ENCODE measurements at places on chromosomes 12 and 14.

GRCh38 chr12:69240631-69240995, 1.2 kb downstream of the CPSF6 start:
- no peak for DNase-seq

GRCh38 chr12:7395950-7396349, 48.0 kb downstream of the CD163L1 start:
- peak; percentile 50 for DNase-seq

DNA sequence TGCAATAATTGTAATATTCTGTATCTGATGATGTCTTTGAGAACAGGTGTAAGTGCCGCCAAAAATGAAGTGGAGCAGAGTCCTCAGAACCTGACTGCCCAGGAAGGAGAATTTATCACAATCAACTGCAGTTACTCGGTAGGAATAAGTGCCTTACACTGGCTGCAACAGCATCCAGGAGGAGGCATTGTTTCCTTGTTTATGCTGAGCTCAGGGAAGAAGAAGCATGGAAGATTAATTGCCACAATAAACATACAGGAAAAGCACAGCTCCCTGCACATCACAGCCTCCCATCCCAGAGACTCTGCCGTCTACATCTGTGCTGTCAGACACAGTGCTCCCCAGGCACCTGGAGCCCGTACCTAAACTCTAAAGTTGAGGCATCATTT, 268.7 kb downstream of the DAD1 start:
- no peak for DNase-seq

DNA sequence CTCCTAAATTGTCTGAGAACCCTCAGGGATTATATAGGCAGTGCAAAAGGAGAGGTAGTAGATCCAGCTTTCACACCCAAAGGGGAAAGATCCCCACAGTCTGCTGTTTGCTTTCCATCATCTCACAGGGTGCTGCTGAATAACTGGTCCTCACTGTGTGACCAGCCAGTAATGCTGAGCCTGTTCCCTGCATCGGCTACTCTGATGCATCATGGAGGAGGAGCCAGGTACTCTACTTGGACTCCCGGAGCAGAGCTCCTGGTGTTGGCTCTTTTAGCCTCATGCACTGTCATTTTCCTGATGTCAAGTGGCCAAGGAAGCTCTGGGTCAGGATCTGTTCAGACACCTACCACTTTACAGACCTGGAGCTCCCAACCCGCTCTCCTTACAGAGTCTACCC, 127.4 kb upstream of the ATF1 start:
- DNase-seq = no peak

GRCh38 chr12:109968801-109969200, 27.4 kb downstream of the GIT2 start:
- no peak for DNase-seq

DNA sequence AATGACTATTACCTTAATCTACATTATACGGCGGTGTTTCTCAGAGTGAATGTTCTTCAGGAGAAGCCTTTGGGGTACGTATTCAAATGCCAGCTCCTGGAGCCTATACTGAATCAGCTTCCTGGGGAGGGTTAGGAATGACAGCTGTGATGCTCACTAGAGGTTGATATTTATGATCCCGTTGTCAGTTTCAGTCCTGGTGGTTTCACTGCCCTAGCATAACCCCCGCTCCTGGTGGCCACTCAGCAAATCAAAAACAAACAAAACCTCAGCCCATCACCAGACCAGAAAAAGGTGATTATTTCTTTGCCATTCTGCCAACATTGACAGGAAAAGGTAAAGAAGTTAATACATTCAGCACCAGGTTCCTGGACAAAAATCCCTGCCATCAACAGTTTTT, 136.5 kb upstream of the CRY1 start:
- no peak for DNase-seq

GRCh38 chr14:26820138-26820537, 222.3 kb upstream of the NOVA1 start:
- DNase-seq = peak; percentile 7

DNA sequence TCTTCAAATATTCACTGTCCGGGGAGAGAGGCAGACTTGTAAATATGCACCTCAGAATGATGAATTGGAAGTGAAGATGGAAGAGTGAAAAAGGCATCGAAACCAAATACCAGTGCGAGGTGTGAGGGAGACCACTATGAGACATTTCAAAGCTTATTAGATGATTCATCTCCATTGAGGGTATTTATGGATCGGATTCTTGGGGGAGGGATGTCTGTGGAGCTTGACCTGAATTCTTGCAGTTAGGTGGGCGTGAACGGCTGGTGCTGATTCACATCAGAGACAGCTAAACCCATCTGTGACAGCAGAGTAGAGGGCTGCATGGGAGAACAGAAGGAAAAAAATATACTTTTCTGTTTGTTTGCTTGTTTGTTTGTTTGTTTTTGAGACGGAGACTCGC, 677.2 kb downstream of the AACS start:
- no peak for DNase-seq

GRCh38 chr12:107339932-107340331, 246.6 kb upstream of the CRY1 start:
- no peak for DNase-seq

- DNase-seq = no peak
Measured at GRCh38 chr14:20583908-20584307, 3.9 kb downstream of the RNASE11 start.

DNA sequence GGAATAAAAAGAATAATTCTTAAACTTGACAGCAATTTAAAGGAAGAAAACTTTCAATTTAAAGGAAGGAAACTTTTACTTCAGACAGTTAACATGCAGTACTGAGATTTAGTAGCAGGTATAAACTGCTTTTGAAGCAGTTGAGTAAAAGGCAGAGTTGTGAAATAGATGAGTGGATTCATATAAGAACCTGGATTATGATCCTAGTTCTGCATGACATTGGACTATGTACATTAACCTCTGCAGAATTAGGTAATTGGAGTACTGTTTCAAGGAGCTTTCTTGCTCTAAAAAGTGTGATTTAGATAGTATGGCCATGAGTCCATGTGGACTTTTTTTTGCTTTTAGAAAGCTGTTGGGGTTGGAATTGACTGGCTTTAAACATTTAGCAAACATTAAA, 29.7 kb downstream of the ATP2A2 start:
- DNase-seq = no peak

GRCh38 chr12:66071549-66071948, 59.0 kb downstream of the LLPH start:
- no peak for DNase-seq

GRCh38 chr12:58171914-58172313, 230.5 kb downstream of the ATP23 start:
- DNase-seq = peak; percentile 73

DNA sequence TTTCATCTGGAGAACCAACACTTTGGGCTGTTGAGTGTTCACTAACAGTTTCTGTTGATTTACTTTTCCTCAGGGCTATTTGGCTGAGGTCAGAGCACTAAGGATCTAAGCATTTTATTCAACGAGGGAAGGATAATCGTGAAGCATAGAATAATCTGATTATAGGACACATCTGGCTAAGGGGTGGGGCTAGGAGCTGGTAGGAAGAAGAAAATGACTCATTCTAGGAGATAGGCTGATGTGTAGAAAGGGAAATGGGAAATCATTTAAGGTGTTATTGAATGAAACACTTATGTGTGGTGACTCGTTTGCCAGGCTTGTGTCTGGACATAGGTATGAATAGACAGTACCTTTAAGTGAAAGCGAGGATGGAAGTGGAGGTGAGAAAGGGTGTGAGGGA, 167.2 kb downstream of the ETNK1 start:
- no peak for DNase-seq

DNA sequence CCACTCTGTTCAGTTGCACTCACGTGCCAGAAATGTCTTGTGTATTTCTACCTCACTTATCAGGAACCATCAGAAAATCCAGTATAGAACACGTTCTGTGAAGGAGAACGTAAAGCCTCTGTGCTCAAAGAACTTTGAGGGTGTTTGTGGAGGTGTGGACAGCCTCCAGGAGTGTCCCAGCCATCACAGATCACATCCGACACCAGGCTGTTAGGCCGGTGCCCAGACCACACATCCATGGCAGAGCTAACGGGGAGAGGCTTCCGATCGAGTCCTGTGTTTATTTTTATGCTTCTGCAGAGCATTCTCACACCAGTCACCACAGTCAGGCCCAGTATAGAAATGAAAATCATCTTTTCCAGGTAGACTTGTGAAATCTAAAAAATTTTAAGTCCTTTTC, 53.6 kb downstream of the TPCN1 start:
- DNase-seq = no peak

DNA sequence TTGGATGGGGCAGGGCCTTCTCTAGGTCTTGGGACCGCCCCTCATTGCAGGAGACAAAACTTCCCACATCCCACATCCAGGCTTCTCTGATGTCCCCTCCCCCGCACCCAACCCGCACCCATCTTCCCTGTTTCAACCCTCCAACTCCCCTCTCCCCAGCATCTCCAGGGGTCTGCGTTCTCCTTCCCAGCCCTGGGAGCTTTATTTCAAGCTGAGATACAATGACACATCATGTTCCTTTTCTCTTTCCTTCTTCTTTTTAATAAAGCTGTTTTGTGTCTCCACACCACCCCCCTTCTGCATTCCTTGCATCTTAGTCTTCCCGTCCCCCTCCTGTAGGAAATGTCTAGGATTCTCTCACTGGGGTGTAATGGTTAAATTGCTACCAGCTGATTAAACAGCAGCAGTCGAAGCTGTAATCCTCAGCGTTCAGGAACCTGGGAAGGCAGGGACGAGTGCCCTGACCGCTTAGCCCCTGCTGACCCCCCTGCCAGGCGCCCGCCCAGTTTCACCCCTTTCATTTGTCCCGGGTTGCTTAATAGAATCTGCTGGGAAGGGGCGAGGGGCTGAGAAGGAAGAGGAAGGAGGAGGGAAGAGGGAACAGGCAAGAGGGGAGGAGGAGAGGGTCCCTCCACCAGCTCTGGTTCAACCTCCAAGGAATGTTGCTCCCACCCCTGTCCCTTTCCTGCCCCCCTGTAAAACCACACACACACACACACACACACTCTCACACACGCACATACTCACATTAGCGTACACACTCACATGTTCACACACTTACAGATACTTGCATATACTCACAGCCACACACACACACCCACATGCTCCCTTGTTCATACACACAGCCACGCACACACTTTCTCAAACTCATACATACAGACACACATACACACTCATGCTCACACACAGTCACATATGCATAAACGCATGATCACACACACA, 104.5 kb upstream of the MED13L start:
- DNase-seq = peak; percentile 94

- no peak for DNase-seq
Measured at GRCh38 chr14:97395068-97395467, 597.9 kb downstream of the VRK1 start.
